Trophoblast cell (in vitro differentiated cells and primary cell): ENCODE measurements at places on chromosomes 11 and 22.
A peak's percentile ranks its signal among the peaks of the same experiment; 100 is the strongest.

GRCh38 chr11:85795712-85796487, 15.0 kb downstream of the SYTL2 start:
- no peak for DNase-seq

DNA sequence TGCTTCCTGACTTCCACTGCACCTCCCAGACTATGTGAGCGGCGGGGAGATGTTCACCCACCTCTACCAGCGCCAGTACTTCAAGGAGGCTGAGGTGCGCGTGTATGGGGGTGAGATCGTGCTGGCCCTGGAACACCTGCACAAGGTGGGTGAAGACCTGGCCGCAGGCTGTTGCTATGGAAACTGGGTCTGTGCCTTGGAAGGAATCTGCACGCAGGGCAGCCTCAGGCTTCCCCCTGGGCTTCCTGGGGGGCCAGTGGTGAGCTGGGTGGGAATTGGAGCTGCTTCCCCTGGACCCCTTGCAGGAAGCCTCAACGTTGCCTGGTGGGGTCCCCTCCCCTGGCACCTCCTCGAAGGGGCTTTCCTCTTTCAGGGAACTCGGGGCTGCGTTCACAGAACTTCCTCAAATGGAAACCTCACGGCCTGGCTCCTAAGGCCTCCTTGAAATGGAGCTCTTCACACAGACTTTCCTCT, 1.5 kb downstream of the RPS6KA4 start:
- DNase-seq, result no peak

- DNase-seq, result no peak
Observed at GRCh38 chr11:31089117-31089516, 280.4 kb downstream of the DCDC1 start.

DNA sequence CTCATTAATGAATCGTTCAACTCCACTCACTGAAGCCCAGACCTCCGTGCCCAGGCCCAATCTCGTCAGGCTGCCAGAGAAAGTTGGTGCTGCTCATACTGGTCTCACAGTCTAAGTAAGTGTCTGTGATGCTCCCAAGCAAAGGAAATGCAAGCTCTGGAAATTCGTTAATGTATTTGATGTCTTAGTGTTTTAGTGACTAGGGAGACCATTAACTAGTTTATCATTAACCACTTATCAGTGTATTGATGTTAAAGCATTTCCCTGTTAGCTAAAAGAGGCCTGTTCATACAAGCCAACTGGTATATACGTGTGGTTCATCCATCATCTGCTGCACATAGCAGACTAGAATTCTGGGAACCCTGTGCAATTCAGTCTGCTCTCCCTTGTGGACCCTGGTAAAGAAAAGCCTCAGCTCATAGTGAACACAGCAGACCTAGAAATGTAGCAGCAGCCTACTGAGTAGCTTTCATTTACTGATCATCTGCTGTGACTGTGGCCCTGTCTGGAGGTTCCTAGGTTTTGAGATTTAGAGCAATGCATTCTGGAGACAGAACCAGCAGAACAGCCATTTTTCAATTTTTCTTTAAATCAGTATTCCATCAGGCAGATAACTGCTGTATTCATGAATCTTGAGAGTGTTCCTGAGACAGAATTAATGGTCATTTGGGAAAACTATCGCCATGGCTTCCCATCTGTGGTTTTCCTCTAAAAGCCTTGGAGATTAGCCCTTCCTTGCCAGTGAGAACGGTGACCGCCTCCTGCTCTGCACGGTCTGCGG, 15.7 kb upstream of the AIFM3 start:
- DNase-seq, result no peak

- DNase-seq, result no peak
Observed at GRCh38 chr11:92101920-92102319, 122.7 kb upstream of the FAT3 start.

GRCh38 chr22:44926124-44926475, 83.7 kb downstream of the PHF21B start:
- DNase-seq, result peak; percentile 26

DNA sequence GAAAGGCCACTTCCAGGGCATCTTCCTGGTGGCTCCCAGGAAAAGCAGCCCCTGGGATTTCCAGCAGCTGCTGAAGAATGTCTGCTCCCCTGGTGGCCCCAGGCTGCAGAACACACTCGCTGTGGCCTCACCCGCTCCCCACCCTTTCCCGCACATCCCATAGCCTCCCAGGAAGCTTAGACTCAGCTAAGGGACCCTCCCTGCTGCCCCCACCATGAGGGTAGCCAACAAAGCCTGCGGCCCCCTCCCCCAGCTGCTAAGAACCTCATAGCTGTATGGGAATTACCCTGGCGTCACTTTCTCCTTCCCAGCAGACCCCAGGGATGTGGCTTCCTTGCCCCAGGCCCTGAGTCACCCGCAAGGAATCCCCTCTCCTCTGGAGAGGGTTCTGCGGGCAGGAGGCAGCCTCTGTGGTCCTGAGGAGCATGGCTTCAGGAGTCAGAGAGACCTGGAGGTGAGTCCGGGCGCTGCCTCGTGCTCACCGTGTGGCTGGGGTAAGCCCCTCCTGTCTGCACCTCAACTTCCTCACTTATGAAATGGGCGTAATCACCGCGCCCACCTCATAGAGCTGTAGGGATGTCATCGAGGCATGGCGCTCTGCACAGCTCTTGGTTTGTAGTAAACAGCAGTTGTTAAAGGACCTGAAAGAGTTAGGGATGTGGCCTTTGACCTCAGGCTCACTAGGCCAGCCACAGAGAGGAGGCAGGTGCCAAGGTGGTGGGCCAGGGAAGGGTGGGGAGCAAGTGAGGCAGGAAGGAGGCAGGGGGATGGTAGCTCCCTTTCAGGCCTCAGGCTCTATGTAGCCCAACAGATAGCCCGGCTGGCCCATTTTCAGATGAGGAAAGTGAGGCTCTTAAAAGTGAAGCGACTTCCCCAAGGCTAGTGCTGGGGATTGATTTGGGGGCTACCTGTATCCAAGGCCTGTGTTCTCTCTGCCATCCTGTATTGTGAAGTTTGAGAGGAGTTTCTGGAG, 71.2 kb downstream of the LRRC32 start:
- DNase-seq, result peak; percentile 97

- peak; percentile 30 for DNase-seq
Observed at GRCh38 chr11:61973476-61974162, 6.2 kb upstream of the FTH1 start.

DNA sequence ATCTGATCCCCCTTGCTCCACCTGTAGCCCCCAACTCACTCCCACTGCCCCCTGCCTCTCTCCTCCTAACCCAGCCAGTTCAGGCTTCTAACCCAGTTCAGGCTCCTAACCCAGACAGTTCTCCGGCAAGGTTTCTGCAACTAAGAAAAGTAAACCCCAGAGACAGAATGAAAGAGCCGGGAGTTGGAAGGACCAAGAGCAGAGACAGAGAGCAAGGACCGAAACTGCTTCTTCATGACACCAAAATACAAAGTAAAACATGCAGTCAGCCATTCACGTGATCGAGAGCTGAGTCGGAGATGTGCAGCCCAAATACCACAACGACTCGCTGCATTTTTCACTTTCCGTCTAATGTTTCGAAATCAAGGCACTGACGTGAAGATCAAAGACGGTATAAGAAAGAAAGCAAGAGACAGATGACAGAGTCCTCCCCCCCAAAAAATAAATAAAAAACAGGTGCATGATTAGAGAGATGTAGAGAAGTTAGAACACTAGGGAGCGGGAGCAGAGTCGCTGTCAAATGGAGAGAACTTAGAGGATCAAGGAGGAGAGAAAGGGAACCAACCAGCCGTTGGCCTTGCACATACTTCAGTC, 884 bp downstream of the IL10RA start:
- DNase-seq, result peak; percentile 81

GRCh38 chr11:118623269-118623655, 15.8 kb downstream of the PHLDB1 start:
- DNase-seq, result peak; percentile 20

DNA sequence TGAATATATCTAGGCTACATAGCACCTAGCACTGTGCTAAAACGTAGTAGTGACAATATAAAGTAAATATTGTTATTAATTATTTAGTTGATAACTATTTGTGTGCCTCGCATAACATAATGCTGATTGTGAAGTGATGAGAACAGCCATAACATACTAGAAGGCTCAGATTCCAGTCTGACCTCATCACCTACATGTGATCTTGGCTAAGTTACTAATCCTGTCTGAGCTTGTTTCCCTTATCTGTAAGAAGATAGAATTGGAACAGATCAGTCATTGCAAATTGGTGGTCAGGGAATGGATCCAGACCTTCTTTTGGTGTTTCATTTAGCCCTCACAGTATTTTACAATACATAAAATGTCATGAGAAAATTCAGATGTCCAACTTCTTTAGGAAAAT, 103.4 kb upstream of the SEZ6L start:
- DNase-seq, result no peak

GRCh38 chr11:121466063-121466794, 13.5 kb upstream of the SORL1-AS1 start:
- peak; percentile 43 for DNase-seq

DNA sequence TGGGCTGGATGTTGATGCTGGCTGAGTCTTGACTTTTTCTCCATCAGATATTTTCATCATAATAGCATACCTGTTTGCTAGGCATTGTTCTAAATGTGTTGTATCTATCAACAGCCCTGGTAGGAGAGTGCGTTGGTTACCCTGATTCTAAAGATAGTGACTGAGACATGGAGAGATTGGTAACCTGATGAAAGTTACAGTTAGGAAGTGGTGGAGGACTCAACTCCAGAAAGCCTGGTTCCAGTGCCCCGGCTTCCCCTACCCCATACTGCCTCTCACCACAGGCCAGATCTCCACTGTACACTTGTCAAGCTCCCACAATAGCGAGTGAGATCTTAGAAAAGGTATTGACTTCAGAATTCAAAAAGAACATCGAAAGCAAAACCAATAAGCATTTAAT, 22.8 kb upstream of the RELT start:
- no peak for DNase-seq

DNA sequence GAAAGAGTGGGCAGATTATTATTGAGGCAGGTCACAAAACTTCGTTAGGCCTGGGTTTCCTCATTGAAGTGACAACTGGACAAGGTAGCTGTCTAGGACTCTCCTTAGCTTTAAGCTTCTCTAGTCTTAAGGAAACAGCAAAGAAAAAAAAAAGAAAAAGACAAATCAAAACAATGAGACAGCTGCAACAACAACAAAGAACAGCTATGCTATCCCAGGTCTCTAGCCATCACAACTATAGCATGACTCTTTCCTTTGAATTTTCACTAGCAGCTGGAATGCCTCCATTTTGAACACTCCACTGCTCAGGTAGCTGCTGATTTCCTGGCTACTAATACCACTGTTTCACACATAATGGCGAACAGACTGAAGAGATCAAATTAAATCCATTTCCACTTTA, 302.4 kb upstream of the SORL1-AS1 start:
- DNase-seq, result no peak

GRCh38 chr11:66478729-66479393, 1.4 kb upstream of the DPP3 start:
- no peak for DNase-seq

GRCh38 chr11:87484566-87484965, 446.8 kb downstream of the TMEM135 start:
- DNase-seq, result no peak

- DNase-seq, result peak; percentile 35
Observed at GRCh38 chr11:94272738-94273313, 31.6 kb upstream of the IZUMO1R start.

- DNase-seq, result no peak
Observed at GRCh38 chr11:114215871-114216795, 80.1 kb upstream of the NNMT start.

DNA sequence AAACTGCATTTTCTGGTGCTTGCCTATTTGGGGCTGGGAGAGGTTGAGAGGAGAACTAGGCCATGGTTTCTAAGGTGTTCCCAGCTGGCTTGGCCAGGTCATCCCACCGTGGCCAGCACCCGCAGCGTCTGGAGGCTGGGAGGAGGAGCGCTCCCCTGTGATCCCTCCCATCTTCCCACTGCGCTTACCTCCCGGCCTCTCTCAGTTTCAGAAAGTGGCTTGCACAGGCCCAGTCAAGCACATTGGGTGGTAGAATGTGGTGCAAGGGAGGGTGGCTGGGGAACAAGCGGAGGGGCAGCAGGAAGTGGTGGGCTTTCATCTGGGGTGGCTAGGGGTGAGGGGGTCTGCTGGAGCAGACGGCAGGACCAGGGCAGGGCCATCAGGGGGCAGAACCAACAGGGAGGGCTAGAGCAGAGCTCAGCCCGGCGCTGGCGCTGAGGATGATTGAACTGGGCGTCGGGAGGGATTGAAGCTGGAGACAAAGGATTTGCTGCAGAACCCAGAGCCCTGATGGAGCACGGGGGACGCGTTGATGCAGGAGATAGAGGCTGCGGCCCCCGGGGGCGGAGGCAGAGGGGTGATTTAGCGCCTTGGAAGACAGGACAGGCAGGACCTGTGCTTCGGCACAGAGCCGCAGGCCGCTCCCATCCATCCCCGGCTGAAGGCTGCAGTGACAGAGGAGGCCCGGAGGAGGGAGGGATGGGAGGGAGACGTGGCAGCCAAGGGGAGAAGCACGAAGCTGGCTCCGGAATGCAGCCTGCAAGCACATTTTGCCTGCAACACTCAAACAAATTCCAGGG, 76.0 kb downstream of the TRIM29 start:
- DNase-seq, result peak; percentile 20

DNA sequence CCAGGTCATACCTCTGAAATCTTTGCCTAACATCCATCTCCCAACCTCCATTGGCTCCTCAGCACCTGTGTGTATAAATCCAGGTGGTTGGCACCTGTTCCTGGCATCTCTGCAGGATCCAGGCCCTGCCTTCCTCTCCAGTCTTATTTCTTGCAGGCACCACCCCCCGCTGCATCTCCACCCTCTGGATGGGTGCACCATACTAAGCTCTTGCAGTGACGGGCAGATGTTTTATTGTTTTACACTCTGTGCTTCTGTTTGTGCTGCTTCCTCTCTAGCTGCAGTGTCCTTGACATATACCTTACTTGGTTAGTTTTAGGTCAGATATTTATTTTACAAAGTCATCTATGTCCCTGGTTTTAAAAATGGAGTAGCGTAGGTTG, 102.6 kb downstream of the TBC1D22A start:
- DNase-seq, result no peak

GRCh38 chr11:19713196-19714021, 772 bp downstream of the NAV2 start:
- peak; percentile 41 for DNase-seq

- no peak for DNase-seq
Observed at GRCh38 chr11:9803685-9804418, 140.0 kb downstream of the SWAP70 start.

GRCh38 chr11:44674809-44675208, 52.0 kb upstream of the TSPAN18 start:
- DNase-seq, result no peak

DNA sequence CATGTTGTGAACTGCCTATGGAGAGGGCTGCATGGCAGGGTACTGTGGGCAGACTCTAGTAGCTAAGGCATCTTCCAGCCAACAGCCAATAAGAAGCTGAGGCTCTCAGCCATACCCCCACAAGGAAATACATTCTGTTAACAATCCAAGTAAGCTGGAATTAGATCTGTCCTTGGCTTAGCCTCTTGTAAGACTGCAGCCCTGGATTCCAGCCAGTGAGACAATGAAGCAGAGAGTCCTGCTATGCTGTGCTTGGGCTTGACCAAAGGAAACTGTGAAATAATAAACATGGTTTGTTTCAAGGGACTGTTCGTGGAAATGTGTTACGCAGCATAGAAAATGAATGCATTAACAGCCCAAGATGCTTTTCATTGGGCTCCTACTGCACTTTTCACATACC, 1097.4 kb upstream of the CCDC90B start:
- no peak for DNase-seq

- DNase-seq, result no peak
Observed at GRCh38 chr11:71119656-71120269, 132.6 kb downstream of the SHANK2 start.
